ENCODE measurements at places on chromosomes 11 and 22.

DNA sequence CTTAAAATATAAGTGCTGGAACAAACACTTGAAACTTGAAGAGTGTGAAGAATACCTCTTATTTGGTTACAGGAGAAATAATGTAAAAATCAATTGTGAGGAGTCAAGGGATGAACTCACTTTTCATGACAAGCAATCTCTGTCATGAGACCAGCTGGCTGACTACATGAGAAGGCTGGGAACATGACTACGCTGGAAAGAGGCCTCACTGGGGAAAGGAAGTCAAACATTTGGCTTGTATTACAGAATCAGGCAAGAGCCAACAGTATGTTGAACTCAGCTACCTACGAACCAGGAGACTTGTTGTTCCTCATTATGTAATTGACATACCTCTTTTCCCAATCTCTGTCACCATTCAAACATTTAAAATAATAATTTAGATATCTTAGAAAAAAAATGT lies 14.4 kb downstream of the DCDC1 start:
- no peak for DNase-seq

DNA sequence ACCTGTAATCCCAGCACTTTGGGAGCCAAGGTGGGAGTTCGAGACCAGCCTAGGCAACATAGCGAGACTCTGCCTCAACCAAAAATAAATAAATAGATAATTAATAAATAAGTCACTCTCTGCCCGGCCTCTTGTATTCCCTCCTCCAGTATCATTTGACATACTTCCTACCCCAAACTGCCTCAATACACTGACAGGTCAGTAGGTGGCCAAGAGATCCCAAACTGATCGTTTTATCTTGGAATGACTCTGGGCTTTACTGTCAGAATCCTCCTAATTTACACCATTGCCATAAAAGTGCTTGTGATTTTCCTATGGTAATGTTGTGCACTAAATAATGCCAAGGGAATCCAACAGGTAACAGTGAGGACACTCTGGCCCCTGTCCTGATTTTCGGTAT lies 94.2 kb downstream of the PDHX start:
- DNase-seq = no peak

- DNase-seq = no peak
Measured at GRCh38 chr11:6323291-6323905, 3.1 kb upstream of the CAVIN3 start.

- DNase-seq = no peak
Measured at GRCh38 chr22:49862496-49862776, 8.8 kb downstream of the ZBED4 start.

- no peak for DNase-seq
Measured at GRCh38 chr11:9143721-9144120, 52.3 kb upstream of the SCUBE2 start.
